ENCODE measurements at places on chromosomes 2 and 18. TPM values are rescaled to one million over a fixed set of nuclear protein-coding genes. Genes with fewer than 3 reads are reported as not detected.

FHL2 gene
- 82.8 TPM for total RNA-seq

NPHP1 gene
- total RNA-seq, result 3.7 TPM

SLC4A5 gene
- total RNA-seq, result not detected

SPAG16 gene
- total RNA-seq, result 10.9 TPM
